ENCODE measurements at places on chromosomes 16 and 17.

DNA sequence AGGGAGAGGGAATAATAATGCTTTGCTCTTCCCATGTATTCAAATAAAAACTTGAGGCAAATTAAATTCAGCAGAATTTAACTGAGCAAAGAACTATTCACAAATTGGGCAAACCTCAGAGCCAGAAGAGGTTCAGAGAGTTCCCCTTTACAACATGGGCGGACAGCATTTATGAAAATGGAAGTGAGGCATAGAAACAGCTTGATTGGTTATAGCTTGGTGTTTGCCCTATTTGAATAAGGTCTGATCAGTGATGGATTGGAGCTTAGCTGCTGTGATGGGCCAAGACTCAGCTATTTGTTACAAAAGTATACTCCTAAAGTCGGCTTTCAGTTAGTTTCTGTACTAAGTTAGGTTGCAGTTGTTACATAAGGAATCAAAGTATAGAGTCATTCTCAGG is 63.0 kb downstream of the TMEM100 start:
- no peak for DNase-seq

- DNase-seq: no peak
Observed at GRCh38 chr17:79098282-79098867, 23.8 kb downstream of the ENGASE start.

GRCh38 chr17:63414222-63414621 is 31.9 kb downstream of the CYB561 start:
- DNase-seq: no peak

GRCh38 chr16:85535352-85536072 is 77.6 kb upstream of the GSE1 start:
- no peak for DNase-seq

DNA sequence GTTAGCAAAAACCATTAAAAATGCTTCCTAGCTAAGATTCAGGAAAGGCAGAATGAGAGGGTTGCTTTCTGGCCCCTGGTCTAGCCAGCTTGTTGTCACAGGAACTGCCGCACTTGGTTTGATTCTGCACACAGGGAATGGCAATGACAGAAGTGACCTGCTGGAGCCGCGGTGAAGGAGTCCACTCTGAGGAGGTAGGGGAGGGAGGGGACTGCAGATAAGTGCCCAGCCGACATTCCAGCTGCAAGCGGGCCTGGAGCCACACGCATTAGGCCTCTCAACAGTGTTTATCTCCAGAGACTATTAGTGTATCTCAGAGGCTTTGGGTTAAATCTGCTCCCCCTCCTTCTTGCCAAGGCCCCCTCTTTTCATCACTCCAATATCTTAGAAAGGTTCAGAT is 38.6 kb downstream of the CDRT15 start:
- no peak for DNase-seq

DNA sequence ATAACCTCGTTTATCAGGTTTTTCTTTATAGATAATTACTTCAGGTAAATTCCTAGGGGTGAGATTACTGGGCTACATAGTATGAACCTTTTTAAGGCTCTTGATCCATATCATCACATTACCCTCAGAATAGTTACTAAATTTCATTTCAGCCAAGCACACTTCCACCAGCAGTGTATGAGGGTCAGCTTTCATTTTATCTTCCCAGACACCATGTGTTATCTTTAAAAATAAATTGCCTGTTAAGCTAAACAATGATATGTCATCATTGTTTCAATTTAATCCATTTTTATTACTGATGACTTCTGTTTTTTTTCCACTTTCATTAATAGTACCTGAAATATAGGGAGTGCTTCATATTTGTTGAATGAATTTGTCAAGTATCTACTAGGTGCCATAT is 33.4 kb downstream of the PRKCA start:
- no peak for DNase-seq

DNA sequence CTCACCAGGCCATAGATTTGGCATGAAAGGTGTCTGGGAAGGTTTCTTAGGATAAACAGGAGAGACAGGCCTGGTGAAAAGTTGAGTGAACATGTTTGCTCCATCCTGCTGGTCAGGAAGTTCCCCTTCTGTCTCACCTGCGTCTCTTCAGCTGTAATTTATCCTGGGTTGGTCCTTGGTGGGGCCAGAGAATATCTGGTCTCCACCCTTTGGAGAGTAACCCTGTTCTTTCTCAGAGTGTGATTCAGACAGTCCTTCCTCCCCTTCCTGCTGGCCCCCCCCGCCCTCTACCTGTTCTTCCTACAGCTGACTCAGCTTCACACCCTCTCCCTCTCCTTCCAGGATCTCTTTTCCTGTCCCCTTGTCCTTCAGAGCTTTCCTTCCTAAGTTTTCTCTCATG is 17.1 kb downstream of the MINK1 start:
- DNase-seq: no peak

- DNase-seq: no peak
Observed at GRCh38 chr17:48071654-48072053, 23.5 kb downstream of the NFE2L1 start.

Data from CD8-positive, alpha-beta T cell (primary cell).